ENCODE measurements at places on chromosomes 3 and 15.

DNA sequence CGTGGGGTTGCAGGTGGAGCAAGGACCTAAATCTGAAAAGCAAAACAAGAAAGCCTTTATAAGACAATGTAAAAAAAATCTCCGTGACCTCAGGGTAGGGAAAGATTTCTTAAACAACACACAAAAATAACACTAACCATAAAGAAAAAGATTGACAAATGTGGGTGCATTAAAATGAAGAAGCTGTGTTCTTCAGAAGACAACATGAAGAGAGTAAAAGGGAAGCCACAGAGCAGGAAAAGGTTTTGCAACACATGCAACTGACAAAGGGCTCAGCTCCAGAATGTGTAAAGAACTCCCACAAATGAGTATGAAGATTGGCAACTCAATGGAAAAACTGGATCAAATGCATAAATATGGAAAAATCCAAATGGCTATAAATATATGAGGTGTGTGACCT, 74.2 kb downstream of the MAGEF1 start:
- no peak for DNase-seq

DNA sequence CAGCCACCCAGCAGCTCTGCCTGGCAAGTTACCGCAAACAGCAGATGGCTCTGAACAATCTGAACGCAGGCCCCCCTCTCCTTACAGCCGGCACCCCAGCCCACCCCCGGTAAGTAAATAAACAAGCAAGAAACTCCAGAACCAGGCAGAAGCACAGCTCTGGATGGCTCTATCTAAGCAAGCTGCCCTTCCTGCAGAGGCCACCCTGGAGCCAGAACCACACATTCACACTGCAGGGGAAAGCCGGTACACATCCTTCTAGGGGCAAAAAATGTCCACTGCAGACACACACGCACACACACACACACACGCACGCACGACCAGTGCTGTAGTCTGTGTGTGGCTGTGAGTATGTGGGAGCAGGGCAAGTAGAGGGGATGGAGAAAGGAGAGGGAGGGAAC, 63.9 kb downstream of the ADCY5 start:
- DNase-seq, result no peak

DNA sequence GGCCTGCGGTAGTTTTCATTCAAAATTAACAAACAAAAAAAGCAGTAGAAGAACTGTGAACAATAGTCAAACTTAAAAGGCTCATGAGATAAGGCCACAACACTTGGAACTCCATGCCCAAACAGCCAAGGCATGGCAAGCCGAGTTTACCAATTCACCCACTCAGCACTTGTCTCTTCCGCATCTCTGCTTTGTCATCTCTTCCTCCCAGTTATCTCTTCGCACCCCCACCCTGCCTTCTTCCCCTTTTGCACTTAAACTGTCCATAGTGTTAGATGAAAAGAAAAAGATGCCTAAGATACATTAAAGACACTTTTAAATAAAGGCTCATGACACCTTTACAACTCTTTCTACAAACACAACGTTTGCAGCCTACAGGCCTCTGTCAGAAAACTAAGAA, 11.1 kb downstream of the TLE3 start:
- no peak for DNase-seq

GRCh38 chr3:42127226-42127625, 36.1 kb downstream of the TRAK1 start:
- DNase-seq, result no peak

DNA sequence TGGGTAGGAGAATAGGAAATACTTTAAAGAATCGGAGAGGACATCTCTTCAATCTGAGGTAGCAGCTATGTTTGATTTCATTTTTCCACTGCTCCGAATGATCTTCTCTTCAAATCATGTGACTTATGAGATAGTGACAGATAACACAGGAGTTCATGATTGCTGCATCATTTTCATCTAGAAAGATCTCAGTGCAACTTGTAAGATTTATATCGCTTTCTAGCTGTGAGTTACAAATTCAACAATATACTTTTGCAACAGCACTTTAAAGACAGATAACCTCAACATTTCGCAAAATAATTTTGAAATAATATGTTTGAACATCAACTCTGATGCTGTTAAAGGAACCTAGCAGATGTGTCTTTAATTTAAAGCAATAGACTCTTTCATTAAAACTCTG, 99.9 kb upstream of the CCDC80 start:
- DNase-seq, result no peak

DNA sequence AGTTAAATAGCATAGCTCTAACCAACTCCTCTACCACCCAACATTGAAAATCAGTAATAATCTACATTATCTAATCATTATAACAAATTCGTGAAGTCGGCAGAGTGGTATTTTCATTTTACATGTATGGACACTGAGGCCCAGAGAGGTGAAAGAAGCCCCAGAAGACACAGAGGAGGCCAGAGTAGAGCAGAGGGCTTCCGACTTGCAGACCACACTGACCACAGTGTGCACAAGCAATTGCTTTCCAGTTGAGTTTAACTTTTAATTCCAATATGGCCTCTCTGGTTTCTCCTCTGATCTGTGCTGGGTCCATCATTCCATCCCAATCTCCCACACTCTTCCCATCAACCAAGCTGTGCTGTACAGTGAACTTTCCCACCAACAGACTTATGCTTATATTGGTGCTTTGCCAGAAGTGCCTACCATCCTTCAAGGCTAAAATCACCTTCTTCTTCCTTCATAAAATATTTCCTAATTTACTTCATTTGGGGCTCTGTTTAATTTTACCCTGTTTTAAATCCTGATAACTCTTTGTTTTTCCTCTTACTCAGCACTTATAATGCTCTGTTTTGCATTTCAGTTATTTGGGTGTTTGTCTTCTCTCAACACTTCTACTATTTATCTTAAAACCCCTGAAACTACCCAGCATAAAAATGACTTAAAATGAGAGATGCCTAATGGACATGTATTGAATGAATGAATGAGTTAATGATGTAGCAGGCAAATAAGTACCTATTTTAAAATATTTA, 81.8 kb upstream of the TNFSF10 start:
- no peak for DNase-seq

GRCh38 chr15:101267320-101268104, 9.8 kb downstream of the SELENOS start:
- no peak for DNase-seq

GRCh38 chr3:3038201-3038991, 71.8 kb downstream of the IL5RA start:
- DNase-seq, result no peak

- no peak for DNase-seq
These were observed 163.1 kb downstream of the CLSTN2 start for GRCh38 chr3:140097874-140098635.

Data from thoracic aorta (tissue), 2 donors.